ENCODE measurements at places on chromosomes 6 and 20.
A peak's percentile ranks its signal among the peaks of the same experiment; 100 is the strongest.

DNA sequence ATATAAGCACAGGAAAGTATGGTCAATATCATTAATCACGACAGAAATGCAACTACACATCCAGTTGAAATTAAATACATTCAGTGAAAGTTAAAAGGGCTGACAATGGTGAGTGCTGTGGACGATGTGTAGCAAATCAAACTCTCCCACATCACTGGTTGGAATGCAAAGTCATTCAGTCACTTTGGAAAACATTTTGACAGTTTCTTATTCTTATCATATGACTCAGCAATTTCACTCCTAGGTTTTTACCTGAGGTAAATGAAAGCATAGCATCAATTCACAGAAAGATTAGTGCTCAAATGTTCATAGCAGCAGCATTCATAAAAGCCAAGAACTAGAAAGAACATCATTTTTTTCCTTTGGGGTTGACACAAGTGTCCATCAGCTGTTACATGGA lies 28.6 kb upstream of the SAMD5 start:
- DNase-seq, result no peak

- DNase-seq, result no peak
Observed at GRCh38 chr20:37533154-37533715, 5.6 kb upstream of the BLCAP start.

DNA sequence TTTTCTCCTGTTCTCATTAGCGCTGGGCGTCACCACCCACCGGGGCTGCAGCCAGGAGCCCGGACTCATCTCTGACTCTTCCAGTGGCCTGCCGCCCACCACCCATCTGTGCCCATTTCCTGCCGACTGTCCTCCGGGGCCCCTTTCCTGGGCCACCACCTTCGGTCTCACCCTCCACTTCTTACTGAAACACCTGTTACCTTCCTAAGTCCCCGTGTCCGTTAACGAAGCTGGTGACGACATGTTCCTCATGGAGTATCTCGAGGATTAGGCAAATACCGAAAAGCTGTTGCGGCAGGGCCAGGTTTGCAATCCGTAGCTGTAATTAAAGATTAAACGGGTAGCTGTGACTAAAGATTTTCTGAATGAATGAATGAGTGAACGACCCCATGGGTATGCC lies 80.2 kb downstream of the SRC start:
- no peak for DNase-seq

DNA sequence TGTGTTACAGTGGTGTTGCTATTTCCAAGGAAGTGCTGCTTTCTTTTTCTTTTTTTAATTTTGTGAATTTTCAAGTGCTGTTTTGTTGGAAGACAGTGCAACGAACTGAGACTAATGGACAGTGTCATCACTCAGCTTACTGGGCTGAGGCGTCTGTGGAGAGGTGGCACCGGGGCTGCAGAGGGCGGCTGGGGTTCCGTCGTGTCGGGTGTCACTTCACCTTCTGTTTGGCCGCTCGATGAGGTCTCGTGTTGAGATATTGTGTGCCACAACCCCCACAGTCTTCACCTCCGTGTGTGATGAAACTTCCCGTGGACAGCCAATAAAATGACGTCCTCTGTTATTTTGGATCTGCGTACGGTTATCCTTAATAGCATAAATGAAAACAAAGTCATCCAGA lies 149.4 kb upstream of the SNX9 start:
- DNase-seq, result no peak

- DNase-seq, result no peak
Observed at GRCh38 chr6:42387336-42387735, 64.4 kb downstream of the TRERF1 start.

- DNase-seq, result no peak
Observed at GRCh38 chr6:20096536-20096935, 115.7 kb downstream of the MBOAT1 start.

DNA sequence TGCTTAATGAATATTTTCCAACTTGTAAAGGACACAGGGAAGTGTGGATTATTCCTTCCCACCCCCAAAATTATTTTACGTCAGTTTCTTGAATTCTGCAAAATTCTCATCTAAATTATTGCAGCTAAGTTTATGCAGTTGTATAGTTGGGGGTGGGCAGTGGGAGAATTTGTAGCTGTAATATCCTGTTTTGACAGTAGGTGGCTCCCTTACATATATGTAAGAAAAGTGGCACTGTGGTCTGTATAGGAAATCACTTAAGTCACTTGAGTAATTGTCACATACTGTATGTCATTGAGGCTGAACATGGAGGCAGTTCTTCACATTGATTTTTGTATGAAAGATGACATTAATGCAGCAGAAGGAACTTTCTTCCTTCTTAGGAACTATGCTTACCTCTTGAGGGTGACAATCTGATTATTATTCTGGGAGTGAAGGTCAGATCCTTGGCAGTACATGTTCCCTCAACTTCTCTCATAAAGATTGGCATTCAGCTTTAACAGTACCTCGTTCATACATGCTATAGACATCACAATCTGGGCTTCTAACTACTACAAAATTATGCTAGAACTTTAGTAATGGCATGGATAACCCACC lies 14.6 kb upstream of the CFAP206 start:
- peak; percentile 41 for DNase-seq

- DNase-seq, result no peak
Observed at GRCh38 chr6:24689964-24690363, 23.1 kb downstream of the ACOT13 start.

GRCh38 chr6:93896081-93896480 lies 476.7 kb upstream of the EPHA7 start:
- DNase-seq, result no peak

DNA sequence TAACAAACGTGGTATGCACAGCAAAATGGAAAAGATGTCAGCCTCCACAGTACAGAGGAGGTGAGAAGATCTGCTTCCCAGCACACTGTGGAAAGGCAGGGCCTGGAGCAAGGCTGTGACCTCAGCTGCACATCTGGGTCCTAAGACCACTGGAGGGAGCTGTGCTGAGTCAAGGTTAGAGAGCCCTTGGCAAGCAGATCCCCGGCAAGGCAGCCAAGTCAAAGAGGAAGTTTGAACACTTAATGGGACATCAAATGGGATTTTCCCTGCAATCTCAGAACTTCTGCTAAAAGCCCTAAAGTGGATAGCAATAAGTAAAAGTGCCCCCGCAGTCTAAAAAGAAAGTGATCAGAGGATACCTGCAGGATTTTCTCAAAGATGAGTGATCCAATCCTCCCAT lies 39.5 kb downstream of the UNC5CL start:
- no peak for DNase-seq

DNA sequence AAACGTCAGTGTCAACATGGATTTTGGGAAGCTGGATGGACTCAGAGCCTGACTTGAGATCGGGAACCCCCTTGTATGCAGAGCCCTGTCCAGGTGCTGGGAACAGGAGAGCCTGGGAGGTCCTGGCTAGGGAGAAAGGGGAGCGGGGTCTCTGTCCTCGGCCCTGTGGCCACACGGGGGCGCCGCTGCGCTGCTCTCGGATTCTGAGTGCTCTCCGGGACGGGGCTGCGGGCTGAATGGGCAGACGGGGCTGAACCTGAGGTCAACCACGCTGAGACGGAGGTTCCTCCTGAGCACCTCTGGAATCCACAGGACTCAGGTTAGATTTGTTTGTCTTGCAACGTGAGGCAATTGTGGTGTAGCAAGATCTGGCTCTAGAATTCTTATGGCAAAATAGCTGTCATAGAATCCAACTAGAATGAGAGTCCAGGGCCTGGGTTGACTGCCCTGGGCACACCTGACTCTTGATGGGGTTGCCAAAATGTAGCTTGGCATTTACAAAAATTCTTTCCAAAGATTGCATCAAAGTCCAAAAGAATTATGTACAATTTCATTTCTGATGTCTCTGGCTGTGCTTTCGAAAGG lies 20.6 kb upstream of the HLA-F start:
- no peak for DNase-seq

- DNase-seq, result no peak
Observed at GRCh38 chr20:50233325-50234212, 42.9 kb downstream of the CEBPB start.

DNA sequence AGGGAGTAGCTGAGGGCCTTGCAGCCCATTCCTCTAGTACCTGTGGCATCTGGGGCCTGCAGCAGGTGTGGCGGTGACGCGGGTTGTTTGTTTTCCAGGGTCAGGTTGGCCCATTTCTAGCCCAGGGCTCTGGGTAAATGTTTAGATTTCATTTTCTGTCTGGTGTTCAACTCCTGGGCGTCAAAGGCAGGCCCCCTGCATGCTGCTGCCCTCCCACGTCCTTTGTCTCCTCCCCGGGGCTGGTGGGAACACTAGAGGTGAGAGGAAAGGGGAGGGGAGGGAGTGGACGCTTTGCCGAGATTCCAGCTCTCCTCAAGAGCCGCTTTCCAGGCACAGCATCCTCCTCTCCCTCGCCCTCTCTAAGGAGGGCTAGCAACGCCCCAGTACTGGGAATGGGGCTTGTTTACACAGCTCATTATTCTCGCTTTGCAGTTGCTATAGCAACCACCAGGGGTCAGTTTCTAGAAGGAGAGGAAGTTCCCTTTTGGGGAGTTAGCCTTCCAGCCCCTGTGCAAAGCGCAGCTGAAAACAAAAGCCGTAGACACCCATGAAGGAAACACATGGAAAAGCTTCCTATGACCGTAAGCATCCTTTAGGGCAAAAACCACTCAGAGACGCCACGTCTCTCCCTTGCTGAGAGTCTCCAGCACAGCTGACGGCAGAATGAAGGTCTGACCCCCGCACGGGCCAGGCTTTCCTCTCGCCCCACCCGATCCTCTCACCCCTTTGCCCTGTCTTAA lies 170.6 kb downstream of the LY86 start:
- peak; percentile 74 for DNase-seq

DNA sequence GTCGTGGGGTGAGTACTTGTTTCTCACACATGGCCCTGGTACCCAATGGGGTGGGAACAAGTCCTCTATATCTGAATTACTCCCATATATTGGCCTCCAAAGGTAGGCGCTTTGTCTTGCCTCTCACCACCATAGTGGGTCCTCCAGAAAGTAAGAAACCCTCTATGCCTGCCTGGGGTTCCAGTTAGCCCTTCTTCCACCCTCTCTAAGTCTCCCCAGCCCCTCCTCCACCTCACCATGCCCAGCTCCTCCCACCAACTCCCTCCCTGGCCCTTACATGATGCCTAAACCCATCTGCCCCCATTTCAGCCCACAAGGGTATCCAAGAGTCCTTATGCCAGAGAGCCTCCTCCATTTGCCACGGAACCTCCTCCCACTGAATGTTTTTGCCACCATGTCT lies 884 bp downstream of the TSPO2 start:
- DNase-seq, result no peak

DNA sequence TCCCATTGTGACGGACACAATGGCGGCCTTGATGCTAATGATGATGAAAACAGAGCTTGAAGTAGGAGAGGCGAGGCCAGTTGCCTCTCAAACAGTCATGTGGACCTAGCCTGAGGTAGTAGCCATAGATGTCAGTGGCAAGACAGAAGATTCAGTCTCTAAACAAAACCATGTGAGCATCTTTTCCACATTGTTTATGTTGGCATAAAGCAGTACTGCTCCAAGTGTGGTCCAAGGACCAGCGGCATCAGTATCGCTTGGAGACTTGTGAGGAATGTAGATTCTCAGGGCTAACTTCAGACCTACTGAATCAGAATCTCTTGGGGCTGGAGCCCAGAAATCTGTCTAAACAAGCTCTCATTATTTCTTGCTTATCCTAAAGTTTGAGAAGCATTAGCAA lies 312.8 kb upstream of the JAG1 start:
- no peak for DNase-seq

- no peak for DNase-seq
Observed at GRCh38 chr6:49668083-49668511, 31.5 kb upstream of the RHAG start.

DNA sequence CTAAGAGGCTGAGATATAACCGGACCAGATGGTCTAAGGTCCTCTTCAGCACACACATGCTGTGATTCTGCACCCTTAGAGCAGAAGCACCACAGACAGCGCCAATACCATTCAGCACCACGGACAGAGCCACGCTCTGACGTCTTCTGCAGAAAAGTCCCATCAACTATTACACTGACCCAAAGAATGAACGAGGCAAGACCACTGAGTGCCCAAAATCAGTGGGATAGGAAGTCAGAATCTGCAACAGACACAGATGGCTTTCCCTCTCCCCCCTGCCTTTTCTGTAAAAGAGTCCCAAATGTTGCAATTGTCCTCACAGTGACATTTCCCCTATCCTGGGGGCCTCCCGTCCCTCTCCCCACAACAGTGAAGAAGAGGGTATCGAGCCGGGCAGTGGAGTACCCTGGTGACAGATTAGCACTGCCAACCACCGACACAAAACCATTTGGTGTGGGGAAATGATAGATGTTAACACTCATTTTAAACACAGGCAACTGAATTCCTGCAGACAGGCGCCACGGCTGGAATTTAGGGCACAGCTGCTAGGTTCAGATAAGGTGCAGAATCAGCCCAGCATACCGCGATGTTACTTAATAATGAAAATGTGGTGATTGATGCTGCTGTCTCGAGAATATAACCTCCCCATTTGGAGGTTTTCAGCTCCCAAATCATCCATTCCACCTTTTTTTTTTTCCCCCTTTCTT lies 66.6 kb upstream of the CTNNBL1 start:
- DNase-seq, result peak; percentile 30

- no peak for DNase-seq
Observed at GRCh38 chr6:71190809-71191208, 97.8 kb upstream of the OGFRL1 start.

DNA sequence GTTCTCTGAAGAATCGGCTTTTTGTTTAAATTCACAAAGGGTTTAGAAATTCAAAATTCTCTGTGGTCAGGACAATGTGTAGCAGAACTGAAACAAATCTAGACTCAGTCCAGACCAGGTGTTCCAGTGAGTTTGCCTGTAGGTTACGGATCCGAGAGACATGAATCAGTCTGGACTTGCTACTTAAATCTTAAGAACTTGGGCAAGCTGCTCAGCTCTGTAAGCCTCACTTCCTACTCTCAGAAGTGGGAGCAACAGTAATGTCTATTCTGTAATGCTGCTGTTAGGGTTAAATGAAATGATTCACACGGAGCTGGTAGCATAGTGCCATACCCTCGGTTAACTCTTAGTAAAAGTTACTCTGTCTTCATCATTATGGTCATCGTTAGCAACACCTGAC lies 37.7 kb downstream of the HECA start:
- no peak for DNase-seq

DNA sequence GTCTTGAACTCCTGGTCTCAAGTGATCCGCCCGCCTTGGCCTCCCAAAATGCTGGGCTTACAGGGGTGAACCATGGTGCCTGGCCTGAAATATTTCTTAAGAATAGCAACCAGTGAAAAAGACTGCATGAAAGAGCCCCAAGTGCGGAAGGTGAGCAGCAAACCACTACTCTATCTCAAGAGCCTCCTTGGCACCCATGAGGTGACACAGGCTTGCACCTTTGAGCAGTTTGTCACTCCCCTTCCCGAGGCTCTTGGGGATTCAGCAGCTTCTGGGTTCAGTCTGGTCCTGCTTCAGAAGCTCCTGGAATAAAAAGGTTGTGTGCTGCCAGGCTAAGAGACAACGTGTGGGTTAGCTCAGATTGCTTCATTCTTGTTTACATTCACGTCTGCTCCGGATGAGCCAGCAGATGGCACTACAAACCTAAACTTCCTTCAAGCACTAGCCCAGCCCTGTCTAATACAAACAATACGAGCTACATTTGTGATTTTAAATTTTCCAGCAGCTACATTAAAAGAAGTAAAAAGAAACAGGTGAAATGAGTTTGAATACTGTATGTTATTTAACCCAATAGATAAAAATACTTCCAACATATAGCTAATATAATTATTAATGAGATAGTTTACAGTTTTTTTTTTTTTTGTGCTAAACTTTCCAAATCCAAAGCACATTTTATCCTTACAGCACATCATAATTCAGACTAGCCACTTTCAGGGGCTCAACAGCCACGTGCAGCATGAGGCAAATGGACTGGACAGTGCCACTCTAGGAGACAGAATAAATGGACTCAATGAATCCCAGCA lies 46.2 kb downstream of the GJA10 start:
- DNase-seq, result peak; percentile 67
